Lung (tissue), 17 donors: ENCODE measurements at places on chromosomes 3 and 15. TPM values are rescaled to one million over a fixed set of nuclear protein-coding genes. Genes with fewer than 3 reads are reported as not detected.

DNA sequence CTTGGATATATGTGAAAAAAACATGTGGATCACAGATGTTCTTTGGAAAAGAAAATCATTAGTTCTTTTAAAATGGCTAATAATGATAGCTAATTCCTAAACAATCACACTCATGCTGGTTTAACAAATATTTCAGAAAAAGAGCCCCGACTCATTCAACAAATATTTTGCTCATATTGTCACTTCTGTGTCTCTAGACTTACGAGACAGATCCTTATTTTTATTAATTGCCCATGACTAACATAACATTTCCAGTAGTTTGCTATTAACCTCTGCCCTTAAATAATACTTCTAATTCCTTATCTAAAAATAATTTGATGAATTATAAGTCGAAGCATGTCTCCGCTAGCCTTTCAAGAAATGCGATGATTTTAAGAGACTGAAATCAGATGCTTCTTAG, 70.4 kb downstream of the SATB1 start:
- no peak for DNase-seq

- peak; percentile 91 for DNase-seq
Measured at GRCh38 chr3:23762759-23763477, 42.8 kb upstream of the UBE2E1 start.

DNA sequence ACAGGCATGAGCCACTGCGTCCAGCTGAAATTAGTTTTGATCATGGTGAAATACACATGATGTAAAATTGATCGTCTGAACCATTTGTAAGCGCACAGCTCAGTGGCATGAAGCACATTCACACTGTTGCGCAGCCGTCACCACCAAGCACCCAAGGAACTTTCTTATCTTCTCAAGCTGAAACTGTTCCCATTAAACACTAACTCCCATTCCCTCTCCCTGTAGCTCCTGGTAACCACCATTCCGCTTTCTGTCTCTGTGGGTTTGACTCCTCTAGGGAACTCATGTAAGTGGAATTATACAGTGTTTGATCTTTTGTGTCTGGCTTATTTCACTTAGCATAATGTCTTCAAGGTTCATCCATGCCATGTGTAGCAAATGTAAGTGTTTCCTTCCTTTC, 62.3 kb downstream of the FBLN2 start:
- DNase-seq, result no peak

DNA sequence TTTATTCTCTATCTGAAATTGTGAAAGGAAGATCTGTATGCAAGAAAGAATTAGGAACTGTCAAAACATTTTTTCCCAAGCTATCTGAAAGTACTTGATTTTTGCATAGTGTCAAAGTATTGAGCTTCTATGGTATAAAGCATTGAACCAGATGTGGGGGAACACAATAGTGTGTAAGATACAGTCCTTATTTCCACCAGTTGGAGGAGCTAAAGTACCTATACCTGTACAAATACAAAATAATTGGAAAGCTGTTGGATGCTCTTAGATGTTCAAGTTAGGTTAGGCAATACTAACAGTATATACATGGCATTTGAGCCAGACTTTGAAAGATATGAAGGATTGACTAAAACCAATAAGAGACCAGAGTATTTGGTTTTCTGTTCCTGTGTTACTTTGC, 148.4 kb downstream of the B3GALNT1 start:
- DNase-seq, result no peak

GRCh38 chr3:116118475-116119169, 326.7 kb downstream of the LSAMP start:
- no peak for DNase-seq

DNA sequence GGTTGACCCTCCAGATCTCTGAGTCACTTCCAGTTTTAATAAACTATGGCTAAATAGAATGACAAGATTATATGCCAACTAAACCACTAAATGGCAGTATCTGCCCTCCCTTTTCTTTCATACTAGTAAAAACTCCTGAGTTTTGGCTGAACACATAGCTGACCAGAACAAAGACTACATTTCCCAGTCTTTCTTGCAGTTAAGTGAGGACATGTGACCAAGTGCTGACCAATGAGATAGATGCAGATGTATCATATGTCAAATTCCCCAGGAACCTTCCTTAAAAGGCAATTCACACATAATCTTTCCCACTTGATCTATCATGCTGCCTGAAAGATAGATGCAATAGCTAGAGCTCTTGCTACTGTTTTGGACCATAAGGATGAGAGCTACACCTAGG, 191.3 kb downstream of the SHOX2 start:
- no peak for DNase-seq

- no peak for DNase-seq
Measured at GRCh38 chr15:66937588-66937987, 127.8 kb upstream of the SMAD3 start.

GRCh38 chr3:17459470-17459993, 282.9 kb downstream of the TBC1D5 start:
- no peak for DNase-seq

DNA sequence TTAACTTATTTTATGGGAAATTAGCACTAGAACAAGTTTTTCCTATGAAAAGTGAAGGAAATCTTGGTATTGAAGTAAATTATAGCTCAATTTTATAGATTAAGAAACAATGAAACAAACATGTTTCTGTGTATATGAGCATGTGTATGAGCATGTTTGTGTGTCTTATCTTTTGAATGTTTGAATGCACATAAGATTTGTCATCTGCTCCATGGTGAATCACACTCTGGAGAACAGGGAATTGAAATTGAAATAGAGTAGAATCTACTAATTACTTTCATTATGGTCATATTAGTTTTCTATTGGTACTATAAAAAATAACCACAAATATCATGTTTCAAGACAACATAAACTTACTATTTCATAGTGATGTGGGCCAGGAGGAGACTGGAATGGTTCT, 646.6 kb downstream of the OTOL1 start:
- no peak for DNase-seq

DNA sequence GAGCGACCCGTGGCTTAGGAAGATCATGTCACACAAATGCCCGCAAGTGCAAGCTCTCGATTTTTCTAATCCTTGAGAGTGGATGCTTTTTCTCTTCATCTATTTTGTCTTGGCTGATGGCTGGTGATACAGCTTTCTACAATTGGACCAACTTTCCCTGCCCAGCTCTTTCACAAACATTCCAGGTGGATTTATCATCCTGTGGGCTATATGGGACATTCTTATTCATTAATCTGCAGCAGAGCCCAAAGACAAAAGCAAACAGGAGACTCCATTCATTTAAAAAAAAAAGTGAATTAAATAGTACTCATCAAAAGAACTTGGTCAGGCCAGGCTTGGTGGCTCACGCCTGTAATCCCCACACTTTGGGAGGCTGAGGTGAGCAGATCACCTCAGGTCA, 14.2 kb upstream of the TSEN2 start:
- DNase-seq, result no peak

PLIN1 gene
- total RNA-seq, result 0.43 TPM

MTFMT gene
- total RNA-seq, result 14.4 TPM

ZPLD1 gene
- not detected for total RNA-seq

NR2E3 gene
- 0.26 TPM for total RNA-seq

CCR8 gene
- total RNA-seq, result not detected
